Adrenal gland (tissue), 19 donors: ENCODE measurements at places on chromosomes 16 and 17. TPM values are rescaled to one million over a fixed set of nuclear protein-coding genes. Genes with fewer than 3 reads are reported as not detected.
A peak's percentile ranks its signal among the peaks of the same experiment; 100 is the strongest.

DNA sequence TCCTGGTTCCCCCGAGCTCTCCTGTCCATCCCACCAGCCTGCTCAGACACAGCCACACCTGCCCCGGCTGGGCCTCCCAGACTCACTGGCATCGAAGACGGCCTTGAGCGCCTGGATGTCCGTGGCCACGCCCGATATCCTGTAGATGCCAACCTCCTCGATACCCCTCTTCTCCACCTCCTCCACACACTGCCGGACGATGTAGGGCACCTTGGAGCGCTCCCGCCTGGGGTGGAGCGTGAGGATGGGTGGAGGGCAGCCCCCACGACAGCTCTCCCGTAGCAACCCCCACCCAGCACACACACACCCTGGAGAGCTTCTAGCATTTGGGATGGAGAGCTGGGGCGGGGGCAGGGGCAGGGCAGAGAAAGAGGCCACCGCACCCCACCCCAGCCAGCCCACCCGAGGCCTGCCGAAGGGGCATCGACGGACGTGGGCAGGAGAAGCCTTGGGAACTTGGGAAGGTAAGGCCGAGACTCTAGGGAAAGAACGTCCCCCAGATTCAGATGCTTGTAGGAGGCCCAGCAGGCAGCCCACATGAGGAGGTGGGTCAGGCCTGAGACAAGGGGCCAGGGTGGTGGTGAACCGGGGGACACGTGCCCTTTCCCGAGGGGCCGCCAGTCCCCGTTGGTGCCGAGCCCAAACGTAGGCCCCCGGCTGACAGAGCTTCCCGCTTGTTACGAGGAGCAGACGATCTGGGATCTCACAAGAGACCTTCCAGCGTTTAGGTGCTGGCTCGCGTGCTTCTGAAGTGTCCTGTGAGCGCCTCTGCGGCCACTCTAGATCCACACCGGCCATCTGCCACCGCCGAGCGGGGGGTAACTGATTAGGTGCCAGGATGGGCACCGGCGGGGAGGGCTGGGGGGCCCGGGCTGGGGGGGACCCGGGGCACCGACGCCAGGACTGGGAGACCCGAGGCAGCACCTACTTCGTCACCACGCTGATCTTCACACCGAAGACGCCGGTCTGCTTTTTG is 15.1 kb downstream of the TIMM22 start:
- no peak for DNase-seq

DNA sequence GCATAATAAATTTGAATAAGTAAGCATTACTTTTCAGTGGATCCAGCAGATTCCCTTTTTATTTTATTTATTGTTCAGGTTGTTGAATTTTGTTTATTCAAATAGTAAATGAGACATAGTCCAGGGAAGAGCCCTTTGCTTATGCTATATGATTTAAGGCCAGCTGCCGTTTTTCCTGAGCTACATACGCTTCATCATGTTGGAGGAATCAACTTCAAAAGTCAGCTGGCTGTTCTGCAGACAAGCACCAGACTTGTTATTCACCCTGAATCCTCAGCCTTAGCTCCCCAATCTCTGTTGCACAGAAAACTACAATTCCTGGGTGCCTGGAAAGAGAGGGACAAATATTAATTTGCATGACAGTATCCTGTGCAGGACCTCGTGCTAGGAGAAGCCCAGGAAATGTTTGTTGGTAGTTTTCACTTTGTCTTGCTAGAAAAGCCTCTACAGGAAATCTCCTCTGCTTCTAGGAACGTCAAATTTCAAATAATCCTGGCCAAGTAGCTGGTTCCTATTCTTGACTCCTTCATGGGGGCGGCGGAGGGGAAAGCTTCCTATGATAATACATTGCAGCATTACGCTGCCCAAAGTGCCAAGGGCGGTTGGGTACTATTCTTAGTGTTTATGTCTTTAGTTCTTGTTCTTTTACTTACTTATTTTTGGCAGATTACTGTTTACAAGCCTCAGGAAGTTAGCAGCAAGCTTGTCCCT is 101.6 kb downstream of the PRKCA start:
- no peak for DNase-seq

- peak; percentile 73 for DNase-seq
Measured at GRCh38 chr17:59357929-59358328, 26.5 kb downstream of the YPEL2 start.

The SYCE1L gene
- total RNA-seq = 1.6 TPM

The EVPL gene
- 0.61 TPM for total RNA-seq

The DLX4 gene
- total RNA-seq = not detected

The BICDL2 gene
- not detected for total RNA-seq

The CLEC18A gene
- 2.8 TPM for total RNA-seq
